HepG2 (cell line): ENCODE measurements at places on chromosomes 6 and 20. TPM values are rescaled to one million over a fixed set of nuclear protein-coding genes. Genes with fewer than 3 reads are reported as not detected.

The KHDC1L gene
- total RNA-seq, result not detected in 2 replicates

The TFAP2A gene
- total RNA-seq, result not detected in 2 replicates

The XKR7 gene
- not detected in 2 replicates for total RNA-seq

DNA sequence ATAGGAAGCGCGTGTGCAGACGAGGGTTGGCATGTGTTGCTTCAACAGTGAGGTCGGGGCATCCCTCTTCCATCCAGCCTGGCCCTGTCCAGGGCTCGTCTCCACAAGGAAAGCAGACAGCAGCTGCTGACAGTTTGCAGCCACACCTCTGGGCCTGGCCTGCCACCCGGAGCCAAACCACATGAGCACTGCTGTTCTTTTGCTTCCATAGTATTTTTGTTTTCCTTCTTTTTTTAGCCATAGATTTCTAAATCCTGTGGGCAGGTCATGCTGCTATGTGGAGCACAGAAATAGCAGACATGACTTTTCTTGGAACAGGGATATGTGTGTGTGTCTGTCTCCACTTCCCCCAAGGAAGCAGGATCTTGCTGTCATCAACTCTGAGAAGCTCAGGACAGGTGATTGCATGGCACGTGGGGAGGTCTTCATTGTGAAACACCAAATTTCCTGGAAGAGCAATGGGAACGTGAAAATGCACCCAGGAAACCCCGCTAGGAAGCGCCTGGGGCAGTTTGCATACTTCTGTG, 167.4 kb downstream of the DTNBP1 start:
- no peak for DNase-seq

- peak; percentile 47 for DNase-seq
Observed at GRCh38 chr6:7882505-7883257, 27.9 kb downstream of the TXNDC5 start.

DNA sequence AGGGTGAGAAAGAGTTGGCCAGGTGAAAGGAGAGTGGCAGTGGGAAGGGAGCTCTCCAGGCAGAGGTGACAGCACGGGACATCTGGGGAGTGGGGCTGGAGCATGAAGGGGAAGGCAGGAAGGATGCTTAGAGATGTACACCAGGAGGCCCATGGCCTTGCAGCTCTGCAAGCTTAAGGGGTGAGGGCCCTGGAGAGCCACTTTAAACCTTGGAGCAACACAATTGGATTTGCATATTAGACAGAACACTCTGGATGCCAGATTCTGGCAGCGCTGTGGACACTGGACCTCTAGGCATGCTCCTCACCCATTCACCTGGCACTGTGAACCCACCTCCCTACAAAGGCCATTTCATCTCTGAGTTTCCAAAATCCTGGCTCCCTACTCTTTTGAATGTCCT, 3.7 kb upstream of the CD40 start:
- DNase-seq, result no peak

GRCh38 chr6:166009385-166010031, 158.1 kb downstream of the TBXT start:
- no peak for DNase-seq

DNA sequence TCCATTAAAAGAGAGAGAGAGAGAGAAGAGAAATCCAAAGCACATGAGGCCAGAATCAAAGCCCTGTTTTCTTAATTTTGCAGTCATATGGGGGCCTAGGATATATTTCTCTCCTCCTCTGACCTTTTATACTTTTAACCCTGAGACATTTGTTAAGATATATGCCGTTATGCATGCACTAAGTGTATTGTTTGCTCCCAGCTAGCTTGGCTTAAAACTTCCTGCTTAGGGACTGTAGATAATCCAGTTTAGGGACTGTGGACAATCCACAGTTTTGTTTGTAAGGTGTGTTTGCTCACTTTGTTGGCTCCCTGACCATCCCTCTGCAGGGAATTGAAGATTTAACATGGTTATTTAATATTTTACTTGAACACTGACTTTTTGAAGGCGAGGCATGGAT, 166.3 kb upstream of the TSHZ2 start:
- DNase-seq, result no peak

- peak; percentile 65 for DNase-seq
Observed at GRCh38 chr6:116255246-116255800, 1.4 kb upstream of the TSPYL4 start.

DNA sequence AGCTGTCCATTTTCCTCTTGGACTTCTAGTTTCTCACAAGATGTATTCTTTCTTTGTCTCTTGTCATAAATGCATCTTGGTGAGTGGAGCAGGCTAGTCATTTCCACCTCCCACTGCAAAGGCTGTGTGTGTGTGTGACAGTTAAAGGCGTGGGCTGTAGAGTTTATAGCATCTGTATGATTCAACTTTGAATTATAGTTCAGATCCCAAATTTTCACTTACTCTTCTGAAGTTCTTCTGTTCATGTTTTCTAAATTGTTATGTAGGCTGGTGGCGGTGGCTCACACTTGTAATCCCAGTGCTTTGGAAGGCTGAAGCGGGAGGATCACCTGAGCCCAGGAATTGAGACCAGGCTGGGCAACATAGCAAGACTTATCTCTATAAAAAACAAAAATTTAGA, 44.7 kb upstream of the GRIK2 start:
- DNase-seq, result no peak
